Stimulated activated CD8-positive, alpha-beta memory T cell treated with anti-CD3 and anti-CD28 coated beads, Interleukin-2, amount 100 ng/mL, for 1 hour (primary cell): ENCODE measurements at places on chromosomes 11 and 22.

GRCh38 chr11:14067686-14068085 lies 105.2 kb downstream of the SPON1 start:
- no peak for DNase-seq

DNA sequence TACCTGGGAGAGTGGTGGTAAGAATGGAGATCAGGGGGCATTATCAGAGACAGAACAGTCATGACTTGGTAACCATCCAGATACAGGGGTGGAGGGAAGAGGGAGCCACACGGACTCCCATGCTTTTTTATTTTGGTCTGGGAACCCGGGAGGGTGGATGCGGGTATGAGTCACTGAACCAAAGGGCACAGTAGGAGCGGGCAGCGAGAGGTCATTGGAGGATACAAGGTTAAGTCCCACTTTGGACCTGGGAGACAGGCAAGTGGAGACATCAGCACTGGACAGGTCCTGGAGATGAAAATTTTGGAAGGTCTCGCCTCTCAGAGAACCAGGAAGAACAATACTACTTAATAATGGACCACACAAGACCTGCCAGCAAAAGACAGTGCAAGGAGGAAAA lies 6.7 kb downstream of the HDHD5 start:
- DNase-seq = no peak

DNA sequence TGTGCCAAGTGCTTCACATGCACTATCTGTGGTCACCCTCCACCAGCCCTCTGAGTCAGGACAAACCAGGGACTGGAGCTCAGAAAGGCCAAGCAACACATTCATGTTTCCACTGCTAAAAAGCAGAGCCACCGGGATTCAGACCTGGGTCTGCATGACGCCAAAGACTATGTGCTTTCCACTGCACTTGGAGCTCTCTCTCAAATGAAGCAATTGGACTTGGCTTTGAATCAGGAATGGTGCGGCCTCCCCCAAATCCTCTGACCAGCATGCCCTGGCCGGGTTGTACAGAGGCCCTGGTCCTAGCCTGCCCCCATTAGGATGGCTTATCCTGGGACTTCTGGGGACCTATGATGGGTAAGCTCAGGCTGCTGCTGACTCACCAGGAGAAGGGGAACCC lies 80.7 kb downstream of the PKNOX2 start:
- DNase-seq = no peak

DNA sequence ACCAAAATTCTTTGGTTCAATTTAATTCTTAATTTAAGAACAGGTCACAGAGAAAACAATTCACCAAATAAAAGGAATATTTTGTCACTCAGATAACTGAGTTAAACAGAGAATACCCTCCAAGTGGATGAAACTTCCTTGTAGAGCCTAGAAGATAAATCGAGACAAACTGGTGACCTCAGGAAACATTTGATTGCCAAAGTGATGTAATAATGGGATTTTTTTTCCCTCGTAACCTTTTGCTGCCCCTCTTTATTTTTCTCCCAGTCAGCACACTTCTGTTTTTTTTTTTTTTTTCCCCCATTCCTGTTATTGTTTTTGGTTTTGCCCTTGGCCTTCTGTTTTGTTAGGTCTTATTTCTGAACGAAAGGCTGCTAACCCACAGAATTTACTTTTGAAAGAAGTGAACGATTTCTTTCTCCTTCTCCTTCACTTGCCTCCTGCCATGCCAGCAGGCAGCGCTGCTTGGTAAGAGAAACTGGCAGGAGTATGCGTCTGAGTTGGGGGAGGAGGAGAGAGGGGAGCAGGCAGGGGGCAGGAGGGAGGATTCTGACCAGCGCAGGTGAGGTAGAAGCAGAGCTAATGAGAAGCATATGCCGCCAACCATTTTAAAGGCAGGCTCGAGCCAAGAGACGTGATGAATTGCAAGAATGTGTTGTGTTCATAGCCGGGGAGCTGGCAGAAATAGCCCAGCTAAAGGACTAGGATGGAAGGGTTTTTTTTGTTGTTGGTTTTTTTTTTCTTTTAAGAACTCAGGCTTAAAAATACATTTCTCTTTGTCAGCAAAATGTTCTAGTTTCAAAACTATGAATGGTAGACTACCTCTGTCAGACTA lies 121.9 kb upstream of the MTMR2 start:
- no peak for DNase-seq

- DNase-seq = no peak
Observed at GRCh38 chr22:23522623-23523251, 57.4 kb downstream of the IGLL1 start.

GRCh38 chr11:105152021-105152512 lies 12.5 kb upstream of the CARD18 start:
- no peak for DNase-seq

DNA sequence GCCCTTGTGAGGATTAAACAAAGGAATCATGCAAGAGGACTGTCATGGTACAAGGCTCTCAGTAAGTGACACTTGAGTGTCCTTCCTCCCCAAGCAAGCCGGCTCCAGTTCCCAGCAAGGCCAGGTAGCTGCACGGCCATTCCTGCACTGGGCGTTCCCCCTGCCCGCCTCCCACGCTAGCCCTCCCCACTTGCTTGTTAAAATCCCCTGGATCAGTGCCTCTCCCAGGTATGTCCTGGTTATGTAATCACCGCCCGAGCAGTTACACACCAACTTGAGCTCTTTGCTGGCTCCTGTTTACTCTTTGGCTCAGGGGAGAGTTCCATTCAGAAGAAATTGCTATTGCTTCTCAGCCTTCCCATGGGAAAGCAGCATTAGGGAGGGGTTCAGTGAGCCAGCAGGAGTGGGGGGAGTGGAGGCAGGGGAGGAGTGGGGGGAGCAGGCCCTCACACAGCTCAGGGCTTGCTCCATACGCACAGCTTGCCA lies 19.4 kb upstream of the MYEOV start:
- DNase-seq = no peak

DNA sequence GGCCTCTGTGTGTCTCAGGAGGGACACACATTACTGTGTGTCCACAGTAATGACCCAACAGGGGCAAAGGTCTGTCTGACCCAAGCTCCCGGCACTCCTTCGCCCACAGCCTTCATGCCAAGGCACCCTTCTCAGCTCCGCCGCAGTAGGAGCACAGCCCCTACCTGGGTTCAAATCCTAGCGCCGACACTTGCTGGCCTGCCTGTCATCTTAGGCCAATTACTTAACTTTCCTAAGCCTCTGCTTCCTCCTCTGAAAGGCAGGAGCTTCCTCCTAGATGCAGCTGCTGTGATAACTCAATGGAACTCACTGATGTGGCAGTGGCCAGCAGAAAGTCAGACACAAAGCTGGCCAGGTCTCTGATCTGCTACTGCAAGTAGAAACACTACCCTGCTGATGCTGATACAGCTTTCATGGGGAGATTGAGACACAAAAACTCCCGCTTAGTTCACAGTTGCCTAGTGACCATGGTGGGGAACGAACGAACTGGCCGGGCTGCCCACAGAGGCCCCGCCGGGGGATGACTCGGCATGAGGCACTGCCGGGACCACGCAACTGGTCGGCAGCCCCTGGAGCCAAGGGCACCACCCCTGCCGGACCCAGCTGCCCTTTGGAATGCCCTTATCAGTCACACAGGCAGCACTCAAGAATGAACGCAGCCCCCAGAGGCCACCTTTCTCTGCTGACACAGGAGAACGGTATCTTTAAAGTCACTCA lies 8.1 kb downstream of the EHD1 start:
- no peak for DNase-seq

GRCh38 chr11:30605036-30605605 lies 19.0 kb upstream of the MPPED2 start:
- DNase-seq = no peak

DNA sequence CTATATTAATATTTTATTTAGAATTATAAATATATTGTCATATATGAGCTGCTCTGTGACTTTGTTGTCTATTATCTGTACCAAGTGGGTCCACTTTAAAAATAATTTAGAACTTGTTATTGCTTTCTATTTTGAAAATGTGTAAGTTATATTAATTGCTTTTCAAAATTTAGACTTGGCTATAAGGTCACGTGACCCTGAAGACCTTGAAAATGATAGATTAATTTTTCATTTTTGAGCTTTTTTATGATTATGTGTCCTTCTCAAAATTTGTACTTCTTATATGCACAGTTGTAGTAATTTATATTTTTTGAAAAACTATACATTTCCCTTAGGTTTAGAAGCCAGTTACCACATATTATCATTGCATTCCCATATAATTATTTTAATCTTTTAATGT lies 697.0 kb upstream of the ANO5 start:
- no peak for DNase-seq

GRCh38 chr11:46527591-46528130 lies 66.2 kb downstream of the AMBRA1 start:
- DNase-seq = no peak

DNA sequence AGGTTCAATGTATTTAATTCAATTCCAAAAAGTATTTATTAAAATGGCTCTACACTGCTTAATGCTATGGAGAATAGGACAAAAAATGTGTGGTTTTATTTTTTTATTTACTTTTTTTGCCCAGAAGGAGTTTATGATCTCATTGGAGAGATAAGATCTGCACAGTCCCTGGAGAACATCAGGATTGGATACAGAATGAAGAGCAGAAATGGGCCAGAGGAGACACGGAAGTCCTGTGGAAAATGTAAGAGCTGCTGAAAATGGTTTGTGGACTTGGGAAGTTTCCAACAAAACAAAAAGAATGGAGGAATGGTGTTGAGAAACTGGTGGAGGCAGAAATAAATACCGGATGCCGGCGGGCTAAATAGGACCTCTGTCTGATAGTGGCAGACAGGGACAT lies 554.6 kb downstream of the OPCML start:
- no peak for DNase-seq

DNA sequence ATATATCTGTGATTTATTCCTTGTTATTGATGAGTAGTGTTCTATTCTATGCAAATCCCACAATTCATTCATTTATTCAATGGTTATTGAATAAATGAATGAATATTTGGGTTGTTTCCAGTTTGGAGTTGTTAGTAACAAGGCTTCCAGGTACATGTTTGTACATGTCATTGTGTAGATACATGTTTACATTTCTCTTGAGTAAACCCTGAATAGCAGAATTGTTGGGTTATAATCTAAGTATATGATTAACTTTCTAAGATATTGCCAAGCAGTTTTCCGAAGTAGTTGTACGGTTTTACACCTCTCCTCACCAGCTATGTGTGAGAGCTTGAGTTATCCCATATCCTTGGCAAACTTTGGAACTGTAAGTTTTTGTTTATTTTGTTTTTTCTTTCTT lies 18.5 kb upstream of the OR8G1 start:
- no peak for DNase-seq

GRCh38 chr11:69982690-69983570 lies 95.2 kb upstream of the ANO1 start:
- no peak for DNase-seq
